ENCODE measurements at places on chromosomes 1 and 21.

GRCh38 chr1:159307346-159308020, 5.3 kb downstream of the FCER1A start:
- no peak for DNase-seq

GRCh38 chr1:56933161-56933560, 32.7 kb downstream of the C8B start:
- no peak for DNase-seq

GRCh38 chr1:8368956-8369639, 51.2 kb downstream of the SLC45A1 start:
- no peak for DNase-seq

GRCh38 chr1:110011527-110012041, 22.8 kb upstream of the STRIP1 start:
- DNase-seq, result no peak

- DNase-seq, result no peak
These were observed 13.8 kb downstream of the LRP8 start for GRCh38 chr1:53314096-53314495.

DNA sequence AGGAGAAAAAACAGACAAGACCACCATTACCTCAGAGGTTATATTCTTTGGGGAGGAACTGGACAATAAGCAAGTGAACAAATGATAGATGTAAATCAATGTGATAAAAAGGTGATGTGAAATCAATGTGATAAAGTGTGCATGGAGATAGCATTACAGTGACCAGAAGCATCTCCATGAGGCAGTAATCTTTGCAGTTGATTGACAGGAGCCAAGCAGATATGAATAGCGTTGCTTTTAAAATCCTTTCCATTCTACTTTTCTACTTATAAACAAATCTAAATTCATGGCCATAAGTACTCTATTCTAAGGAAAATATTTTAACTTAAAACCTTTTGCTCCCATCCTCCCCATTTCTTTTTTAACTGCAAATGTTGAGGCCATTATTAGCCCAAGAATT, 2.8 kb upstream of the H3-3A start:
- DNase-seq, result no peak

GRCh38 chr1:4825800-4826450, 171.5 kb downstream of the AJAP1 start:
- no peak for DNase-seq

GRCh38 chr1:33387625-33388024, 43.3 kb downstream of the PHC2 start:
- DNase-seq, result no peak

DNA sequence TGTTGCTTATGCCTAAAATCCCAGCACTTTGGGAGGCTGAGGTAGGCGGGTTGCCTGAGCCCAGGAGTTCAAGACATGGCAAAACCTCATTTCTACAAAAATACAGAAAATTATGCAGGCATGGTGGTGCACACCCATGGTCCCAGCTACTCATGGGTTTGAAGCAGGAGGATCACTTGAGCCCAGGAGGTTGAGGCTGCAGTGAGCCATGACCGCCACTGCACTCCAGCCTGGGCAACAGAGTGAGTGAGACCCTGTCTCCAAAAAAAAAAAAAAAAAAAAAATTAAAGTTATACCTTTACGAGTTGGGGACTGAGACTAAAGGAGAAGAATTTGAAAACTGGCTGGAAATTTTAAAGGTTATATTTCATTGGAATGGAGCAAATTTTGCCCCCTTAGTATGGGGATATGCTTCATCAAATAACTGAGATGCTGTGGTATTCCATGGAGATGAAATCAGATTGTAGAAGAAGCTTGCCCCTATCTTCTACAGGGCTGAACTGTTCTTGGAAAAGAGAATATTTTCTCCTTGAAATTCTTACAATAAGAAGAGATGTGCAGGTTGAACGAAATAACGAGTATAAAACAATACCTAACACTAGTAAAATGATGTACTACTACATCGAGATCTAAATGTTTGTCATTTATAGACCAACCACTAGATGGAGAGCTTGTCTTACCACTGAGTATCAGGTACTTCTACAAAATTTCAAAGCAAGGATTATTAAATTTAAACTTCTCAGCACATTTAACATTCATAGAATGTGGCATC, 34.9 kb upstream of the SCYL3 start:
- DNase-seq, result no peak
